ENCODE measurements at places on chromosomes 2 and 18. TPM values are rescaled to one million over a fixed set of nuclear protein-coding genes. Genes with fewer than 3 reads are reported as not detected.

DNA sequence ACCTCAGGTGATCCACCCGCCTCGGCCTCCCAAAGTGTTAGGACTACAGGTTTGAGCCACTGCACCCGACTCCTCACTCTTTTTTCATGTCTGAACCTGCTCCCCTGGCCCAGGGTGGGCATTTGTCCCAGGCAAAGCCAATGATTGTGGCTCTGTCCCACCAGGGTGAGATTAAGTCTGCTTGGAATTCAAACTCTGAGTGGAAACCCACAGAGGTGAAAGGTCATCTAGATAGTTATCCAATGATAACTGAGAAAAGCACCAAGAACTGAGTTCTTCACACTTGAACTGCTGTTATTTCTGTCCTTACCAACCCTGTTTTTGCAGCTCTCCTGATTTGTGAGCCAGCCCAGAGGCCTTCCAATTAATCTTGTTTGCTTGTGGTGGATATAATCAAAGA is 62.4 kb upstream of the ACVR1 start:
- no peak for DNase-seq

GRCh38 chr2:37632310-37632709 is 39.1 kb downstream of the CDC42EP3 start:
- DNase-seq: no peak

DNA sequence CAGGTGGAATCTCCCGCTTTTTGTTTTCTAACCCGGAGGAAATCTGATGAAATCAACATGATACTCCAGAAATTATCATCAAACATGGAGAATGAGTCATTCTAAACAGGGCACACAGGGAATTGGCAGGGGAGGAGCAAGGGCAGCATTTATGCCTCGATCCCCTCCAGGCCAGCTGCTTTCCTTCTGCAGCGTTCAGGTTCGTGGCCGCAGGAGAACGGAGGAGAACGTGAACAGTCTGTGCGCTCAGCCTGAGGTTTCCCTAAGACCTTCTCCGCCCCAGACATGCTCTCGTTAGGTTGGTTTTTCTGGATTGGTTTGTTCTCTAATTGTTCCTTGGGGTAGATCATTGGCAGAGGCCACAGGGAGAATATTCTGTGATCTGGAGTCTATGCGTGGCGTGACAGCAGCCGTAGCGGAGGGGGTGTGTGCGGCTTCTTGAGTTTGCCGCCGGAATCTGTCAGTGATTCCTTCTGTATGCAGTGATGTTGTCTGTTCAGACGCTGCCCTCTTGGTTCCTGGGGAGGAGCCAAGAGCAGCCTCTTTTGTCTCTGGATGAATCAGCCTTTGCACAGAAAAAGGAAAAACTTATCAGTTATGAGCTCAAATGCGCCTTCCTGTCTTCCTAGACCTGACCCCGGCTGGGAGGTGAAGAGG is 75.9 kb downstream of the SH3BP4 start:
- DNase-seq: peak; percentile 27

GRCh38 chr2:138630164-138630563 is 128.6 kb downstream of the SPOPL start:
- DNase-seq: no peak

GRCh38 chr2:120108049-120108448 is 95.2 kb downstream of the EPB41L5 start:
- peak; percentile 89 for DNase-seq

- no peak for DNase-seq
Observed at GRCh38 chr2:229849073-229849472, 72.7 kb downstream of the TRIP12 start.

- no peak for DNase-seq
Observed at GRCh38 chr2:32067549-32067948, 4.2 kb downstream of the SPAST start.

DNA sequence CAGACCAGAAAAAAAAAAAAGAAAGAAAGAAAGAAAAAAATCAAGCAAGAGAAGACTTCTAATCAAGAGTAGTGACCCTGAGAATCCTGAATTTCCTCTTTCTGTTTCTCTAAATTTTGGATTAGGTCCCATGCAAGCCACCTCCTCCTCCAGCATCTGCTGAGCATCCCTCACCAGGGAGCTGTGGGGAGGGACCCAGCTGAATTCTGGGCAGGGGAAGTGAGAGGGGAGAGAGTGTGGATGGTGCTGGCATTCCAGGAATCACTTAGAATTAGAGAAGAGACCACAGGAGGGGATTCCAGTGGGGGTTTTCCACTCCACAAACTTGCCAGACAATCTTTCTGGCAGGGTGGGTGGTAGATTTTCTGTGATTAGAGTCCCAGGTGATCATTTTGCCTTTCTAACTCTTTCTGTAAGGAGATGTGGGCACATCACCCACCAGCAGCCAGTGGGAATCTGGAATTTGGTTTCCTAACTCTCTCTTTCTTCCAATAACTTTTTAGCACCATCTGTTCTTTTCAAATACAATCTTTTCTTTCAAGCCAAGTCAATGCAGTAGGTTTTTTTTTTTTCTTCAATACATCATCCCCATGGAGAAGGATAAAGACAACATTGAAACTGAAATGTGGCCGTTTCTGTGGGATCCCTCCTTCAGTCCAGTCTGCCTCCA is 279.2 kb downstream of the CLIP4 start:
- DNase-seq: no peak

SLC25A52 gene
- total RNA-seq: 0.80 TPM

DNA sequence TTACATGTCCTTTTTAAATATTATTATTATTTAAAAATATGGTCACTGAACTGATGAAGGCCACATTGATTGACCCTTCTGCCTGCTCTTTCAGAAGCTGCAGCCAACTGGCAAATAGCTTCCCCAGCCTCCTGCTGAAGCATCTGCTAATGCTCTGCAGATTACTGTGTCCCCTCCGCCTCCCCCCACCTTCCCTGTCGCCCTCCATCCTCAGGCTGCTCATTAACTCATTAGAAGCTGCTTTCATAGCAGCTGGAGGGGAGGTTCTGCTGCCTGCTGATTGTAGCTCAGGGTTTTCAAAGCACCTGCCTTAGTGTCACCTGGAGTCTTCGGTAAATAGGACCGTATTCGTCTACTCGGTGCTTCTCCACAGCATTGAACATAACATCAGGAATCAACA is 24.8 kb upstream of the LMAN1 start:
- no peak for DNase-seq

STK36 gene
- total RNA-seq: 9.2 TPM

GRCh38 chr18:3012136-3013023 is 564 bp downstream of the LPIN2 start:
- DNase-seq: no peak

- no peak for DNase-seq
Observed at GRCh38 chr2:109437325-109438090, 176.3 kb downstream of the SEPTIN10 start.

DNA sequence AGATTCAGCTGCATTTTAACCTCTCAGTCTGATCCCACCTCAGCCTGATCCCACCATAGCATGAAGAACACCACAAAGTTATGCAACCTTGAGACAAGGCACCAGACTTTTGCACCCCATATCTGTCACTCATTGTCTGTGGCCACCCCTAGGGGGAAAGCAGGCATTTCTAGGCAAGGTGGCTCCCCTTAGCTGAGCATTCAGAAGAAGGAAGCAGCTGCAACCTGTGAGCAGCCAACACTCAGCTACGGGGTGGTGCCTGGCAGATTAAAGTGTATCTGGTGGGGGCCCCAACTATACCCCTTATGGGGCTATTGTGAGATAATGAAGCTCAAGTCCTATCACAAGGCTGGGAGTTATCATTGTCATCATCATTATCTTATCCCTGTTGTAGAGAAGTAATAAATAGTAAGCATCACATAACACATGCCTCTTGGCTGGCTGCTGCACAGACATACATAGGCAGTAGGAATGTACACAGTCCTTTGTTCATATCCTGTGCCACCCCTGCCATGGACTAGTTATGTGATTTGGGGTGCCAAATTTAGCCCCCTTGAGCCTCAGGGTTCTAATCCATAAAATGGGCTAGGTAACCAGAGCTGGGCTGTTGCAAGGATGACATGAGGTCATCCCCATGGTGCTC is 20.6 kb upstream of the TMEM163 start:
- DNase-seq: no peak

- DNase-seq: no peak
Observed at GRCh38 chr2:21860907-21861306, 737.1 kb downstream of the TDRD15 start.

SETBP1 gene
- total RNA-seq: 17.9 TPM

DNA sequence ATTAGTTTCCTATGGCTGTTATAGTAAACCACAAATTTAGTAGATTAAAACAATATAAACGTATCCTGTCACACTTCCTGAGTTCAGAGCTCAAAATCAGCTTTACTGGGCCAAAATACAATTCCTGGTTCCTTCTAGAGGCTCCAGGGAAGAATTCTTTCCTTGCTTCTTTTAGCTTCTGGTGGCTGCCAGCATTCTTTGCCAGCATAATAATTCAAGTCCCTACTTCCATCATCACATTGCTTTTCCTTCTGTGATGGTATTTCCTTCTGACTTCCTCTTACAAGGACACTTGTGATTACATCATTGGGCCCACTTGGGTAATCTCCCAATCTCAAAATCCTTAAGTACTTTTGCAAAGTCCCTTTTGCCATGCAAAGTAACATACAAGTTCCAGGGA is 40.6 kb downstream of the MOB4 start:
- no peak for DNase-seq
